Heart right ventricle (tissue), 16 donors: ENCODE measurements at places on chromosomes 16 and 17. TPM values are rescaled to one million over a fixed set of nuclear protein-coding genes. Genes with fewer than 3 reads are reported as not detected.
A peak's percentile ranks its signal among the peaks of the same experiment; 100 is the strongest.

DNA sequence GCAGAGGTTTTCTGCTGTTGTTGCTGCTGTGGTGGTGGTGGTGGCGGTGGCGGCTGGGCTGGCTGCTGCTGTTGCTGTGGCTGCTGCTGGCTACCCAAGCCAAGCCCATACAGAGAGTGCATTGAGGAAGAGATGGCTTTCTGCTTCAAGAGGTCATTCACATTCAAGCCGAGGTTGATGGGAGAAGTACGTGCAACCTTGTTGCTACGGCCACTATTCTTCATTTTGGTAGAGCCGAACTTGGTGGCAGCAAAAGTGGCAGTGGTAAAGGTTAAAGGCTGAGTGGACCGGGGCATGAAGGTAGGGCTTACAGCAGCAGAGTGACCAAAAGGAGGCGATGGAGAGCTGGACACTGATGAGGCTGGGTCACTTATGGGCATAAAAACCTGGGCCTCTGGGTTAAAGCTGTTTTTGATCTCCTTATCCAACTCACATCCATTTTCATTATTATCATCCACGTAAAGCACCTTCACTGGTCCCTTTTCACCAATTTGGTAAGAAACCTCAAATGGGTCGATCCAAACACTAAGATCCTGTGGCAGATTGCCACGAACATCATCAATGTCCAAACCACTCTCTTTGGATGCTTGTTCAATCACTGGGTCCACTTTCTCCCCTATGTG, 2.8 kb downstream of the TOB1 start:
- no peak for DNase-seq

DNA sequence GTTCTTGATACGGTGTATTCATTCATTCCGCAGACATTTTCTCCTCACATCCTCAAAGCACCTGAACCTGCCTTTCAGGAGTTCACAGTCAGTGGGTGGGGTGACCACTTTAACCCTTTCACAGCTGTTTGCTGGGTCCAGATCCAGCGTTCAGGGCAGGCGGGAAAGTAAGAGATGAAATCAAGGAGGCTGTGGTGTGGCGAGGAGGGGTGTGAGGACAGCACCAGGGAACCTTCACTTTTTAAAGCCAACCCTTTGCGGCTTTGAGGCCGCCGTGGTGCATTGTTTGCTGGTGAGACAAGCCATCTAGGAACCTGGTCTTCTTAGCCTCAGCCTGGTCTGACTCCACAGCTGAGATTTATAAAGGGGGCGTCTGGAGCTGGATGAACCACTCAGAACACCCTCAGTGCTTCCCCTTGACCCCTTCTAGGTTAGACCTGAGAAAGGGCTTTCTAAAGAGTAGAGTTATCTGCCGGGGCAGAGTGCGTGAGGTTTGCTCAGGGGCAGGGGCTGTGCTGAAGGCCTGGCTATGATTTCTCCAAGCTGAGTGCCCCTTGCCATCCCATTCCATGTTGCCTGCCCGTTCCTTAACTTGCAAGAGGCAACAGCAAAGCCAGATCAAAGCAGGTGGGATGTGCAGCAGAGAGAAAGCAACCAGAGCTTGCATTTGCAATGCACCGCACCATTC, 933 bp downstream of the CCR7 start:
- DNase-seq: no peak

Gene GPR142
- total RNA-seq: not detected

Gene PMP22
- 134 TPM for total RNA-seq

DNA sequence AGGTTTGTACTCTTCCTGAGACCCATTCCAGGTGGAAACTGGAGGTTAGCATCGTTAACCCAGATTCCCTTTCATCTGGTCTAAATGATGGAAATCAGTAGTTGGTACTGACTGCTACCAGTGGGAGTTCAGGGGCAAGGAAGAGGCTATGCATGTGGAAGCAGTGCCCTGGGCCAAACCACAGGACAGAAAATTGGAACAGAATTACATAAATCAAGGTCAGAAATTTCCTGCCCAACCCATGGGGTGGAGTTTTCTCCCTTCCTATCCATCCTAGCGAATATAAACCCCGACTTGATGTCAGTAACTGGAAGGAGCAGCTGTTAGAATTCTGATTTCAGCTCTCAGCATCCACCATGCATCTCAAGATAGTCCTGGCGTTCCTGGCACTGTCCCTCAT, at the start of gene AOC2:
TSS of gene AOC2 (plus strand) at position 310 of the 400 bp plus-strand sequence. CDS start at position 357, 47 bp downstream.
- no peak for DNase-seq

- no peak for DNase-seq
Measured at GRCh38 chr17:49287481-49287880, 56.9 kb upstream of the PHOSPHO1 start.

Gene FBXO39
- not detected for total RNA-seq

Gene ODAD4
- total RNA-seq: 1.6 TPM

DNA sequence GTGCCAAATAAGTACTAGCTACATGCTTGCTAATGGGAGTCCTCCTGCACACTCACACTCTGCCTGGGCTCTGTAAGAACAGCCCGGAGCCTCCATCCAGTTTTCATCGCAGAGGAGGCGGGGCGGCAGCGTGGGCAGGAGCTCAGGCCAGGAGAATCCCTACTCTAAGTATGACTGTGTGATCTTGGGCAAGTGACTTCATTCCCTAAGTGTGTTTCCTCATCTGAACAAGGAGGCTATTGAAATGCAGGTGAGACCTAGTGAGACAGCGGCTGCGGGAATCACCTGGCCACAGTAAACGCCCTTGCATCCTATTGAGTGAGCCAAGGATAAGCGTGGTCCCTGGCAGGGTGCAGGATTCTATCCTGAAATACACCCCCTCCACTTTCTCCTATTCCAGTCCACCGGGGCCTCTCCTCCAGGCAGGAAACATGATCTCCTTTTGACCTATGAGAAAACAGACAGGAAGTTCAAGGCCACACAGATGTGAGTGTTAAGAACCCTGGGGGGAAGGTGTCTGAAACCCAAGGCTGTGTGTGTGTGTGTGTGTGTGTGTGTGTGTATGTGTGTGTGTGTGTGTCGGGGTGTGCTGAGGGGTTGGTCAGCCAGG, 5.2 kb upstream of the RAI1 start:
- no peak for DNase-seq

Gene RCVRN
- 0.14 TPM for total RNA-seq

Gene LITAFD
- not detected for total RNA-seq

Gene MRPL12
- total RNA-seq: 105 TPM

- no peak for DNase-seq
Measured at GRCh38 chr17:61803216-61803615, 60.1 kb downstream of the BRIP1 start.

Gene ACE
- total RNA-seq: 11.1 TPM

- DNase-seq: no peak
Measured at GRCh38 chr16:88301886-88302285, 80.9 kb upstream of the ZNF469 start.

Gene ZPBP2
- not detected for total RNA-seq

Gene TEX19
- total RNA-seq: not detected

DNA sequence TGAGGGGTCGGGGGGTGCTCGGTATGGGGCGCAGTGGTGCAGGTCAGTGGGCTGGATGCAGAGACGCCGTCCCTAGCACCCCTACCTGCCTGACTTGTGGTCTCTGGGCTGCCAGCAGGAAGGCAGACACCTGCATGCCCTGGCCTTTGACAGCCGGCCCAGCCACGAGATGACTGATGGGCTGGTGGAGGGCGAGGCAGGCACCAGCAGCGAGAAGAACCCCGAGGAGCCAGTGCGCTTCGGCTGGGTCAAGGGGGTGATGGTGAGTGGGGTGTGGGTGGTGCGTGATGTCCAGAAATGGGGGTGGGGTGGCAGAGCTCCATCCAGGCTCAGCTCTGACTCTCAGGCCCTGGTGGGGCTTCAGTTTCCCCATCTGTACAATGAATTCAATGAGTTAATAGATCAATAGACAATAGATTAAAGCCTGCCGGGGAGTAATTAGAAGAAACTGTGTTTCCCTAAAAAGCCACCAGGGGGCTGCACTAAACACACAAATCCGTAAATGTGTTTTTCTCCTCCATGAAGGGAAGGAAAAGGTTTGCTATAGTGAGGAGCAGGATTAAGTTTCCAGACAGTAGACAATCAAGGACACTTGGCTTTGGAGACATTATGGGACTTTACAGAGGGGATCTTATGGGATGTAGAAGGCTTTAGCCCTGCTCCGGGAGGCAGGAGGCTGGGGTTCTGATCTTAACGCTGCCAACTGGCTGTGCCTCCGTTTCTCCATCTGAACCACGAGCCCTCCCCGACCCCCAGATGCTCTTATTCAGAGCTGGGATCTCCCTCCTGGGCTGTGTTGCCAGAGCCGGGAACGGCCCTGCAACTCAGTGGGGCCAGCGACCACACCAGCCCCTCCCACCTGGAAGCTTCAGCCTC, 2.2 kb downstream of the SLC12A3 start:
- DNase-seq: no peak

DNA sequence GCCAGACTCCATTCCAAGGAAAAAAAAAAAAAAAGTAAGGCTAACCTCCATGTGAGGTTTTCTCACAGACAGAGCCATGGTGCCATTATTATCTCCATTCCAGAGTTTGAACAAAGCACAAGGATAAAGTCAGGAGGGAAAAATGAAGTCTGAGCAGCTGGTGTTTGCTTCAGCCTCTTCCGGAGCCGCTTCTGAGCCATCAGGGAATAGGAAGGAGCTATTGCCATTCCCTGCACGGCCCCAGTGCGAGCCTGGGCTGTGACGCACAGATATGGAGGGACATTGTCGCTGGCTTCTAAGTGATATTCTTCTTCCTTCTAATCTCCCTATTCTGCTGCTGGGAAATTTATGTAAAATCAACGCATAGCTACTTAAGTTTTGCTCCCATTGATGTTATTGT, 69.5 kb upstream of the PIRT start:
- DNase-seq: peak; percentile 33

GRCh38 chr17:75241143-75241430, 20.3 kb downstream of the GGA3 start:
- DNase-seq: no peak

- DNase-seq: no peak
Measured at GRCh38 chr16:26770547-26770946, 296.2 kb upstream of the C16orf82 start.

DNA sequence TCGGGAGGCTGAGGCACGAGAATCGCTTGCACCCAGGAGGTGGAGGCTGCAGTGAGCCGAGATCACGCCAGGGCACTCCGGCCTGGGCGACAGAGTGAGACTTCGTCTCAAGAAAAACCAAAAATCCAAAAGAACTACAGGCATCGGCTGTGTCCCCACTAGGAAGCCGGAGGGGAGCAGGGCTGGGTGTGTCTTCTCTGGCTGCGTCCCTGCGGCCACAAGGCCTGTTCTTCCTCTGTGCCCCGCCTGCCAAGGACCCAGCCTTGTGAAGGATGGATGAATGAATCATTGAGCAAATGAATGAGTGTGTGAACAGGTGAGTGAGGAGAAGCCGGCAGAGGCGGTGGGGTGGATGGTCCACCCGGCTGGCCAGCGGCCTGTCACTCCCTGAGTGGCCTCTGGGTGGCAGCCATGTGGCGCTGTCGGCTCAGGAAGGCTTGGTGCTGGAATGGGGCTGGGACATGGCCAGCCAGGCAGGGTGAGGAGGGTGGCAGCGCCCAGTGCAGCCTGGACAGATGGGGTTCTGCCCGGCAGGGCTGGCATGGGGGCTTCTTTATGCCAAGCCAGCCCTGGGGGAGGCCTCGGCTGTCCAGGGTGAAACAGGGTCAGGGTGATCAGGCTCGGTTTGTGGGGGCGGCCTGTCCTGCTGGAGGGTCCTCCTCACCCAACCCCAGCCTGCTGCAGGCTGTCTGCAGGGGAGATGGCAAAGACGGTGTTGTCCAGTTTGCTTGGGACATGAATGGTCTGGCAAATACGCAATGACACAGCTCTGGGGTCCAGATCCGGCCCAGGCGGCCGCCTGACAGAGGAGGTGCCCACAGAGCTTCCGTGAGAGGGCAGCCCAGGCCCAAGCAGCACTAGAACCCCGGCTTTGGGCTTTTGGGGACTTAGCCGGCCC, 21.7 kb downstream of the SLC25A10 start:
- DNase-seq: peak; percentile 83

- DNase-seq: no peak
Measured at GRCh38 chr17:42025191-42025579, 5.3 kb downstream of the NKIRAS2 start.

DNA sequence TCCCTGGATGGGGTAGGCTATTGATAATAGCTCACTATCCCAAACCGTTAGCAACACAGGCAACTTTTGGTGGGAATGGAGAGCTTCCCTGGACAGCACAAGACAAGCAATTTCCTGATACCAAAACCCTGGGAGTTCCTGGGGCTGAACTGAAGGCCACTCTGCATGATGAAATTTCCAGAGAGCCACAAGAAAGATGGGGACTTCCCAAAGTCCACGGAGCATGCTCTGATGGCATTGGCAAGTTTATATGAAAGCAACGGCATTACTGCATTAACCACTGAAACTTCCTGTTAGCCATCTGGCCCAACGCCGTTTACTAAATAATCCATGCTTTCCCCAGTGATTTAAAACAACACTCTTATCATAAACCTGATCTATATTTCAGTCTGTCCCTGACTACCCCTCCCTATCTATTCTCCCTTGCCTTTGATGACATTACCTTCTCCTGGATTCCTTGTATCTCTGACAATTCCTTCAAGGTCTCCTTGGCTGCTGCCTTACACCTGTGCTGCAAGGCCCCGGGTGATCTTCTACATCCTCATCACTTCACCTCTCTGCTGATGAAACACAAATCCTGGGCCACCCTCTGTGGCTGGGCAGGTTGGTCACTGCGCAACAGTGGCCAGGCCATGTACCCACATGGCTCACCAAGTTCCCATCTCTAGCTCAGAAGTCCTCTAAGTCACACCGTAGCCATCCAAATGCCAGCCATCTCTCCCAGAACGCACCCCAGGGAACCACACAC, 108.5 kb upstream of the RCVRN start:
- no peak for DNase-seq

- DNase-seq: no peak
Measured at GRCh38 chr16:50267151-50267631, 840 bp downstream of the ADCY7 start.

GRCh38 chr16:56848029-56848936, 16.7 kb upstream of the SLC12A3 start:
- no peak for DNase-seq

GRCh38 chr16:66614161-66614802, 9.8 kb downstream of the CMTM3 start:
- DNase-seq: no peak

DNA sequence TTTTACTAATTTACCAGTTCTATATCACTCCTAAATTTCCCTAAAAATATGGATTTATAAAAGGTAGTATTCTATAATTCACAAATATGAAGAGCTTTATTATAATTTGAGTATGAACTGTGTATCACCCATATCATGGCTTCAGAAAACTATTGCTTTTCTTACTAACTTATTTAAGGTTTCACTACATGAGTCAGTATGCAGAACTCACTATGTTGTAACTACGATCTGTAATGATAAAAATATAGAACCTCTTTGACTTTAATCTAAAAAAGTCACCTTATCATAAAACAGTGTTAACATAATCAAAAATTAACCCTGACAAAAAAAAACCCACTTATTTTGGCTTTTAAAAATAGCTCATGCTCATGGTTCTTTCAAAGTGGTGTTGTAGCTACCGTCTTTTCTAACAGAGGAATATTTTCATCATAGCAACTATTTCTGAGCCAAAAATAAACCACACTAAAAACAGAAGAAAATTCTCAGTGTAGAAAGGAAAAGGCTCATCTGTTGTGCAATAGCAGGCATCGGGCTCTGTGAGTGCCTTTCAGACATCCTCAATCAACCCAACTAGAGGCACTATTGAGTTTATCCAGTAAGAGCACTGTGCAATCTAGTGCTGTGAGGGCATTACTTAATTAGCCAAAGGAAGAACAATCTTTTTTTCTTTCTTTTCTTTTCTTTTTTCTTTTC, 42.1 kb downstream of the ITGAM start:
- DNase-seq: no peak
